CD4-positive, alpha-beta T cell treated with Interleukin-4 for 4 hours (primary cell): ENCODE measurements at places on chromosomes 5 and 9.

DNA sequence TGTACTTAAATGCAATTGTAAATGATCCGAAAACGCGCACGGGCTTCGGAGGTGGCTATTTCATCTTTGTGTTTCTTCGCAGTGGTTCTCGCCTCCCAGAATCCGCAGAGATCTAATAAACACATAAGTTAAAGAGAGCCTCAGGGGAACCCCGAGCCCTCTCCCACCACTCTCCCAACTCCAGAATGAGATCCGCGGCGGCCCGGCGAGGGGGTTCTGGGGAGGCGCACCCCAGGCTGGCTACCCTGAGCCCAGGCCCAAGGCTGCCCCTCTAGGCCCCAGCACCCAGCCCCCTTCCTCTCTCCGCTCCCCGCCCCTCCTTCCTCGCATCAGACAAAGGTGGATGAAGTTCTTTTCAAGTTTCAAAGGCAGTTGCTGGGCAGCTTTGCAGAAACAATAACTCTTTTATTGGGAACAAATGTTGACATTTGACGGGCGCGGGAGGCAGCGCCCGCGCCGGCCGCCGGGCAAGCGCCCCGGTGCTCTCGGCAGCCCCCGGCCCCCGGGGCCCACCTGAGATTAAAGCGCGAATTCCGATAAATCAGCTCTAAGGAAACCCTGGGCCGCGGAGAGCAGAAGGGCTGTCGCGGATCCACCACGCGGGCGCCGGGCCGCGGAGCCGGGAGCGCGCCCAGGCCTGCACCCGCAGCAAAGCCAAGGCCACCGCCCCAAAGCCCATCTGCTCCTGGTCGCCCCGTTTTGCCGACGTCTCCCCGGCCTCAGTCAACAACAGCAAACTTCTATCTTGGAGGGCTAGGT, 8.4 kb downstream of the IRX2 start:
- no peak for DNase-seq

DNA sequence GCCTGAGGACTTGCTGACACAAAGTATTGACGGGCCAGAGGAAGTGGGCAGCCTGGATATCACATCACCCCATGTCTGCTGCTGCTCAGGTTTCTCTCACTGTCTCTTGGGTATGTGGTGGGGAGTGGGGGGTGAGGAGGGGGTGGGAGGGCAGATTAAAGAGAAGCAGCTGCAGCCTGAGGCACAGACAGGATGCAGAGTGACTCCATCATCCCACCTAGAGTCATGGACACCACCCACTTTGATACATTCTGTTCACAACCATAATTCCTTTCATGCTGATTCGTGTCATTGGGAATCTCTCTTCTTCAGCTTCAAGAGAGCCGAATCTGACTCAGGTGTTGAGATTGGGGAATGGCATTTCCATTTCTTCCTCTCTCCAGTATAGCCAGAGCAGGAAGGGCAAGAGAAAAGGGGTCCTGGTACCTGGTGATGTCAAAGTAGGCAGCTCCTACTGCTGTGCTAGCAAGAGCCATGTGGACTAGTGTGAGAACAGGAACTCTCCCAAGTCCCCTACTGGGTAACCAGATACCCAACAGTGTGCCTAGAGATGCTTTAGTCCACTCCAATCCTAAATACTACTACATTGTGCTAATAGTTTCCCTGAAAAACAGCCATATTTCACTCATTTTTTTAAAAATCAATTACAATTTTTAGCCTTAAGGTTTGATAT, 22.4 kb downstream of the GRAMD2B start:
- DNase-seq: no peak

DNA sequence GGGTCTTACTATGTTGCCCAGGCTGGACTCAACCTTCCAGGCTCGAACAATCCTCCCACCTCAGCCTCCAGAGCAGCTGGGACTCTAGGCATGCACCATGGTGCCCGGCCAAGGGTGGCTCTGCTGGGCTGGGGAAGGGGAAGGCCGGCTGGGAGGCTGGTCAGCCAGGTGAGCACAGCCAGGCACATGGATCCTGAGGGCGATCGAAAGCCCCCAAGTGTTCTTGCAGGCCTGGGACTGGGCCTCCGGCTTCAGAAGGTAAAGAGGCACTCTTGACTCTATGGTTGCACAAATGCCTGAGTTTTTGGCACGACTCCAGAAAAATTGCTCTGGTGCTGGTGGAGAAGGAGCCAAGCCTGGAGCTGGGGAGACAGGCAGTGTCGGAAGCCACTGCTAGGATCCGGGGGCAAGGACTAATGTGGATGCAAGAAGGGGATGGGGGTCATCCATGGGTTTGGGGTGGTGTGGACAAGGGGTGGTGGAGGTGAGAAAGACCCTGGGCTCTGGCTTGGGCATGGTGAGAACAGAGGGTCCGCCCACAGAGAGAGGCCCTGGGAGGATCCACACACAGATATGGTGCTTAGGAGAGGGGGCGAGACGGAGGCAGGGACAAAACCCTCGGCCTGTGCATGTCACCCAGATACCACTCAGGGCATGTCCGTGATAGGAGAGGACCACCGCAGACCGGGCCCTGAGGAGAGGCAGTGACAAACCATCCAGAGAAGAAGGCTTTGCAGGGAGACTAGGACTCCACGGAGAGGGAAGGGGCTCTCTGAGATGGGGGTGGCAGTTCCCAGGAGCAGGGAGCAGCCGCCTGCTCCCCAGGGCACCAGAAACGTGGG, 51.1 kb upstream of the COL5A1 start:
- no peak for DNase-seq

- peak; percentile 45 for DNase-seq
These were observed 1468.0 kb downstream of the FOXD4L5 start for GRCh38 chr9:63816751-63817621.

GRCh38 chr9:89497978-89498851, at the start of gene SEMA4D:
Gene SEMA4D (minus strand): TSS chr9:89498113. CDS start chr9:89405456, 92,657 bp downstream.
- peak; percentile 58 for DNase-seq

GRCh38 chr5:56145511-56145910, 87.6 kb downstream of the ANKRD55 start:
- no peak for DNase-seq

GRCh38 chr5:125197321-125197720, 450.9 kb upstream of the ZNF608 start:
- DNase-seq: no peak

- no peak for DNase-seq
These were observed 45.0 kb downstream of the NEURL1B start for GRCh38 chr5:172686111-172686510.

GRCh38 chr5:124702525-124702924, 43.9 kb downstream of the ZNF608 start:
- no peak for DNase-seq

DNA sequence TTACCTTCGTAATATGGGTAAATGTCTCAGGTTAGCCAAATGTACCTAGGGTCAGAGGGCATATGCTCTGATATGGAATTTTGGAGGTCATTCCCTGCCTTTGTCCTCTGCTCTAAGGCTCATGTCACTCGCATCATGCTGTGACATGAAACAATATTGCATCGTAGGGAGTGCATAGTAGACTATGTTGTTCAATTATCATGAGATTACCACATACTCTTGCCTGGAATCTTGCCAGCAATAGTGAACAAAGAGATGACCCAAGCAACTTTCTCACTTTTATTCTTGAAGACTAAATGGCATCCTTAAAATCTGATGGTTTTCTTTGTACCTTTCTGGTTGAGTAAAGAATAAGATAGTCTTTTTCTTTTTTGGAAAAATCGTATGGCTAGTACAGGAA, 27.6 kb downstream of the ZNF462 start:
- no peak for DNase-seq

GRCh38 chr5:24141046-24141445, 503.7 kb downstream of the CDH10 start:
- DNase-seq: no peak

DNA sequence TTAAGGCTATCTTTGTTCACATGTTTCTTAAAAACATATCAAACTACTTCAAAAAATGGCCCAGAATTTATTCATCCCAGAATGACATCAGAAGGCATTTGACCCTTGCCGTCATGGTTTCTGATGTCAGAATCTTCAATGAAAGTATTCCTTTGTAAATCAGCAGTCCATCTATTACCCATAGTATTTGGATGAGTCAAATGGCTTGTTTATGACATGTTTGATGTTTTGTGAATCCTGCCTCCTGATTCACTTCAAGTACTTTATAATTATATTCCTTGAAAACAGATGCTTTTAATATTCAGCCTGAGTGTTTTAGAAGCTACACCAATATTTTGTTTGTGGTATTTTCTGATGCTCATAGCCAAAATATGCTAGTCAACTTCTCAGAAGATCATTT, 200.8 kb upstream of the MEF2C start:
- no peak for DNase-seq

- DNase-seq: no peak
These were observed 168.1 kb downstream of the ROR2 start for GRCh38 chr9:91781906-91782305.

DNA sequence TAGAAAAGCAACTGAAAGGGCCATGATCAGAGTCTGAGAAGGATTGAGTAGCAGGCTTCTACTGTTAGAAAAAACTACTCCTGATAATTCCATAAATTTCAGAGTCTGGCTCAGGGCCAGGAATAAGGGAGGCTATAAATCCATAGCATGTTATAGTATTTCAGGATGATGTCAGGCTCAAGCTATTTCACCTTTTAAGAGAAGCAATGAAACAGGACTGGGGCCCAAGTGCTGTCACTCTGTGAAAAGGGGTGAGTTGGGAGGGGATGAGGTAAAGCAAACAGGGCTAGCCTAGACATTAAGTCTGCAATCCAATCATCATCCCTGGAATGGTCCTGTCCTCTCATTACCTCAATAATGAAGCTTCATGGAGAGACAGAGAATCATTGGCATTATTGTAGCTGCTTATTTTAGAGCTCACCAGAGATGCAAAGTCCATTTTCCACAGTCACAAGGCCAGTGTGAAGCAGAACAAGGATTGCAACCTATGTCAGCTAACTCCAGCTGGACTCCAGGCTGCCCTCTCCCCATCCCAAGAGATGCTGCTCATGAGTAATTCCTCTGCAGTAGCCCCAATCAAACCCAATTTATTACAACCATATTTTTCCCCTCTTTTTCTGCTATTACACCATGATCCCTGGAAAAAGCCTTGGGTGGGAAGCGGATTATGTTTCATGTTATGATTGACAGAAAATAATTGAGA, 56.0 kb downstream of the PAPPA start:
- no peak for DNase-seq

DNA sequence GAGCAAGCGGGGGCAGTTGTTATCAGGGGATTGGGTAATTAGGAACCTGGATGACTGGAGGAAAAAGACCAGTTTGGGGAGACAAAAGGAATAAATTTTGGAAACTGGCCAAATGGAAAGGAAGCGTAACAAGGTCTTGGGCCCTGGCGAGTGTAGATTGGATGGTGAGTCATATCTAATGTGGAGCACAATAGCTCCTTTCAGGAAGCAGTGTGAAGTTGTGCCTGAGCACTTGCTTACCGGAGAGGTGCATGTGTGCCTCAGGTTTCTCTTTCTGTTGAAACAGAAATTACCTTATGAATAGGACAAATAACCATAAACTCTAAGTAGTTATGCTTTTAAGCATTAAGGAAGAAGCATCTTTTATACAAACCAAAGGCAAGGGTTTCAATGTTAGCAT, 176.4 kb downstream of the KIF4B start:
- DNase-seq: no peak

DNA sequence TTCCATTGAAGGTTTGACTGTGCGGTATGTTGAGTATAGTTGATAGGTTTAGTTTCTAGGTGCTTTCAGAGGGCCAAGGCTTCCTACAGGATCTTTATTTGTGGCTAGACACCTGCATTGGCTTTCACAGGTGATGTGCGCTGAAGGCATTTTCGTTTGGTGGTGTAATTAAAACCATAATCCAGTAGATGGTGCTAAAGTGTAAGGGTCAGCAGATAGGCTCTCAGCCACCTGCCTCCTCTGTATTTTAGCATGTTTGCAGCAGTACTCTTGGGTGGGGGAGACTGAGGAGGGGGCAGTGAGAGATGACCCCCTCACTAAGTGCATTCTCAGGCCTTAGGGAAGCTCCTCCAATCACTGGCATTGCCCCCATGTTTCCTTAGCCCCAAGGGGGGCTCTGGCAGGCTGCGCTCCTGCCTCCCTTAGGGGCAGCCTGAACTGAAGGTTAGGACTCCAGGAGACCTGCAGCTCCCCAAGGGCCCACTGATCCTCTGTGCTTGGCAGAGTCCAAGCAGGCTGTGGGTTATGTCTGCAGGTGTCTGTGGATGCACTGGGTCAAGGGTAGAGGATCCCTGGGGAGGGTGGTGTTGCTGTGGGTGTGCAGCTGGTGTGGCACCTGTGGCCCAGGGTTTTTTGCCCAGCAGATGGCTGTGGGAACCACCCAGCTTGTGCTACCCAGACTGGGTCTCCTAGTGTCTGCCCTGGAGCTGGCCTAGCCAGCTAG, 23.4 kb downstream of the CDK20 start:
- DNase-seq: peak; percentile 14

DNA sequence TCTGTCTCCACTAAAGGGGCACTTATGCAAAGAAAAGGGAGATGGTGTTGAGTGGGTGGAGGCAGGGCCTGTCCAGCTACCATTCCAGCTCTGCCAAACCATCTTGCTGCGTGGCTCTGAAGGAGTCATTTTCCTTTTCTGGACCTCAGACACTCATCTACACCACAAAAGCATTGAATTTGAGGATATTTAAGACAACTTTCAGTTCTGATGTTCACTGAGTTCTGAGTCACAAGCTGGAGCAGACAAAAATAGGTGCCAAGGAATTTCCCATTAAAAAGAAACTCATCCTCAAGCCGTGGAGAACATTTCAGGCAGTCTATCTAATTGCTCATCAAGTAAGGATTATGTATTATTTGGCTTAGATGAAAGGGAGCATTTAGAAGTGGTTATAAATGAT, 195.0 kb upstream of the TBC1D2 start:
- DNase-seq: no peak

- DNase-seq: no peak
These were observed 14.5 kb upstream of the CAMSAP1 start for GRCh38 chr9:135921749-135922310.

DNA sequence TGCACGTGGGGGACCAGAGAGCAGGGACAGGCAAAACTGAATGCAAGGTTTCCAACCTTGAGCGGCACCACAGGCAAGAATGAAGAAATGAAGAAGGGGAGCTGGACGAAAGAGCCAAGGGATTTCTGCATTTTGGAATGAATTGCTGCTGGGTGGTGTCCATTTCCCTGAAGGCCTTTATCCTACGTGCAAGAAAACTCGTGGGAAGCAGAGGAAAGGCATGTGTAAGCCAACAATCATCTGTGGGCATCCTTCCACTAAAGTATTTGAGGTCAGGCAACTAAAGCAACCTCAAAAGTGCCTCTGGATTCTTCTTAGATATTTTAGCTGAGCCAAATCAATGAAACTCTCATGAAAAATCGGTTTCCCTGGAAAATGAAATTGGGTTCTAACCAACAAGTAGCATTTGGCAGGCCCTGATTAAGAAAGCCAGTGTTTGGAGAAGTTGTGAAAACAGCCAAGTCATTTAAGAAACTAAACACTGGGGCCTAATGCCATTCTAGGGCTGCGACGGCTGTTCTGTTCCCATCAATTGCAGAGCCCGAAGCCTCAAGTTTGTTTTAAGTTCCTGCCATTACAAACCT, 4.7 kb upstream of the TGFBI start:
- DNase-seq: no peak

- DNase-seq: no peak
These were observed 78.5 kb downstream of the RGS3 start for GRCh38 chr9:113542006-113542405.
